Spinal cord (tissue), 10 donors: ENCODE measurements at places on chromosomes 2 and 18.

DNA sequence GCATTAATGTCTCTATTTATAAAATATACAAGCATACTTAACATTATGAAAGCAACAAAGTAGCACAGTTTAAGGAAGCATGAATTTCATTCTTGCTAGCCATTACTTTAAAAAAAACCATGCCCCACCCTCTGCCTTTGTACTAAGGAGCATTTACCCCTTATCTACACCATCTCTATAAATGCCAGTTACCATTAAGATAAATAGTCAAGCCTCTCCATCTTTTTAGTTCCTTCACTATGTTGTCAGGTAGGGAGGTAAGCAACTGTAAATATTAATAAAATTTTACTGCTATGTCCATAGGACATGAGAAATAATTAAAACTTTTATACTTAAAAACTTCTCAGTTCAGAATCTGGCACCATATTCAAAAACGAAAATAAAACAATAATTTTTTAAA is 42.1 kb downstream of the ROCK1 start:
- no peak for DNase-seq

- DNase-seq, result no peak
Observed at GRCh38 chr2:85995648-85996529, 107.1 kb upstream of the ST3GAL5 start.

- DNase-seq, result no peak
Observed at GRCh38 chr2:46679761-46680160, 200.4 kb downstream of the TMEM247 start.

- no peak for DNase-seq
Observed at GRCh38 chr18:8380926-8381325, 228.3 kb upstream of the RAB12 start.
